ENCODE measurements at places on chromosomes 12 and 14.
A peak's percentile ranks its signal among the peaks of the same experiment; 100 is the strongest.

DNA sequence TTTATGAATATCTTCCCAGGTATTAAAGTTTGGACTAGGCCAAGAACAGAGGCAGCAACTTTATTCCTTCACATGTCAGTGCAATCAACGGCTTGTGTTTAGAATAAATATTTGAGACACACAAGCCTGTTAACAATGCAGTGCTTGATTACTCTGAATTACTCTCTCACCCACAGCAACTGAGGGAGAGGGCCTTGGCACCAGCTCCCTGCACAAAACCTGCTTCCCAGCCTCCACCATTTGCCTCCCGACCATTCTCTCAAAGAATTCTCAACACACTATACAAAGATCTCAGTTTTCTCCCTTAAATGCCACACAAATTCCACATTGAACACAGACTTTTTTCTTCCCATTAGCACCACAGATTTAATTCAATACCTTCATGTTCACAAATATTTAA is 77.0 kb downstream of the STON2 start:
- no peak for DNase-seq

- DNase-seq = no peak
Measured at GRCh38 chr14:75572104-75572503, 6.3 kb upstream of the FLVCR2 start.

- DNase-seq = no peak
Measured at GRCh38 chr12:45674181-45674977, 55.1 kb upstream of the ARID2 start.

DNA sequence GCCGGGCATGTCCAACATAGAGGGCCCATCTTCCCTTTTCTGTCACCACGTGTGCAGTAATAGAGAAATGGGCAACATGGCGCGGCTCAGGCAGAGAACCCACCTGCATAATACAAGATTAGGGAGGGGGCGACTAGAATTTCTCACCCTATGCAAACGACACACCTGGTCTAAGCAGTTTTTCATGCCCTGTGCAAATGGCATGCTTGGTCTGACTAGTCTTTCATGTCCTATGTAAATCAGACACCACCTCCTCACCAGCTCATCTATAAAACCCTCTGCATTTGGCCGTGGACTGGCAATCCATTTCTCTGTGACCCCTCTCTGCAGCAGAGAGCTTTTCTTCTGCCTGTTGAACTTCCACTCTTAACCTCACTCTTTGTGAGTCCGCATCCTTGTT is 180.2 kb upstream of the PZP start:
- DNase-seq = no peak

GRCh38 chr14:102594514-102595175 is 2.2 kb downstream of the RCOR1 start:
- peak; percentile 26 for DNase-seq

DNA sequence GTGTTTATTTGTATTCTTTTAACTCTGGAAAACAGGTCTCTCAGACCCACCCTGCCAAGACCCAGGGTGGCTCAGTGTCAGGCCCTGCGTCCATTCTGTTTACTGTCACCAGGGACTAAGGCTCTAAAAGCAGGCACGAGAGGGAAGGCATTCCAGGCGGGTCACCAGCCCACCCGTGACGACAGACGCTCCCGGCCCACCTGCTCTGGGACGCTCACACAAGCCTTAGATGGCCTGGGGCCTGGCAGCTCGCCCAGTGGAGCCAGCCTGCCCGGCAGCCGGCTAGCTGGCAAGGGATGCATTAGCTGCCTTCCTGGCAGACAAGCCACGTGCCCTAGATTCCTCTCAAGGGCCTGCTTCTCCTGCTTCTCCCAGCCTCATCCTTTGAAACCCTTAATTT is 9.2 kb upstream of the NUAK1 start:
- DNase-seq = no peak

DNA sequence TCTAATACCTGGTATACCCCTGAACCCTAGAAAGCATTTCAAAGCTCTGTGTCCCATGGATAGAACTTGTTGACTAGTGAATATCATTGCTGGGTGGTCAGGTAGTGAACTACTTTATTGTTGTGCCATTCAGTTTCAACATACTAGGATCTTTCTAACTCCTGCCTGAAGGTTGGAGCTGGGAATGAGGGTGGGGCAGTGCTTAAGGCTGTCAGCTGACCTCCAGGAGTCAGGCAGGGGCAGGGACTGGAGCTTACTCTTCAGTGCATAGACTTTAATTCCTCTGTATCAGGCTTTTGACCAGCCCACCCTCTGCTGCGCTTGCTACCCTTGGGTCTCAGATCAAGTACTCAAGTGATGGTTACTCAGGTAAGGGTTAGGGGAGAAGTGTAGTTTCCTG is 102.6 kb upstream of the RFX4 start:
- no peak for DNase-seq

DNA sequence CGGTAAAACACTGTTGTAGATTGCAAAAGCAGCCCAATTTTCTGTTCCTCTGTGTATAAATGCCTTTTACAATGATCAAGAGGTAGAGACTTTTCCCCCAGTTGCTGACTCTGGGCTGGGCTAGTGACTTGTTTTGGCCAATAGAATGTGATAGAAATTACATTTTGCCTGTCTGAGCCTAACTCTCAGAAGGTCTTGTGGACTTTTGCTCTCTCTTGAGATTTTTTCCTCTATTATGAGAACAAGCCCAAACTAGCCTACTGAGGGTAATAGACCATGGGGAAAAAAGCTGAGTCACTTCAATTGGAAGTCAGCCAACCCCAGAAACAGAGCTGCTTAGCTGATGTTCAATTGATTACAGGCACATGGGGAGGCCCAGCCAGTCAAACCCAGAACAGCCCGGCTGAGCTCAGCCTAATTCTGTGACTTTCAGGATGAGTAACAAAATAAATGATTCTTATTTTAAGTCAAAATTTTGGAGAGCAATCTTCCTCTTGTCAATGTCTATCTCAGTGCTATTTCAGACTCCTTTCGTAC is 61.4 kb downstream of the MYF5 start:
- peak; percentile 48 for DNase-seq

DNA sequence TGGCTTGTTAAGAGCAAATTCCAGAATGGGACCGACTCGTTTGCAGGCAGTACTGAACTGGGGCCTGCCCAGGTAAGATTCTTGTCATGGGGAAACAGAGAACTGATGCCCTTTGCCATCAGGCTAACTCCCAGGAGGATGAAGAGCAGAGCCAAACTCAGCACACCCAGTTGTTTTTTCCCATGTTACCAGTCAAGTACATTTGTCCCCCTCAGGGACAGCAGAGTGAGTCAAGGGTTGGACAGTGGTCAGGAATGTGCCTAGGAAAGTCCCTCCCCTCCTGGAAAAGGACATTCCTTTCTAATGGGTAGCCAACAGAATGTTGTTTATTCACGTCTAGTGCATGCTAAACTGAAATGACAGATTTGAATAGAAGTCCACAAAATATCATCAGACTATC is 1.6 kb downstream of the ART4 start:
- DNase-seq = no peak

GRCh38 chr12:130460611-130461446 is 123.1 kb downstream of the PIWIL1 start:
- no peak for DNase-seq

GRCh38 chr12:3614806-3615466 is 123.9 kb downstream of the PRMT8 start:
- no peak for DNase-seq

DNA sequence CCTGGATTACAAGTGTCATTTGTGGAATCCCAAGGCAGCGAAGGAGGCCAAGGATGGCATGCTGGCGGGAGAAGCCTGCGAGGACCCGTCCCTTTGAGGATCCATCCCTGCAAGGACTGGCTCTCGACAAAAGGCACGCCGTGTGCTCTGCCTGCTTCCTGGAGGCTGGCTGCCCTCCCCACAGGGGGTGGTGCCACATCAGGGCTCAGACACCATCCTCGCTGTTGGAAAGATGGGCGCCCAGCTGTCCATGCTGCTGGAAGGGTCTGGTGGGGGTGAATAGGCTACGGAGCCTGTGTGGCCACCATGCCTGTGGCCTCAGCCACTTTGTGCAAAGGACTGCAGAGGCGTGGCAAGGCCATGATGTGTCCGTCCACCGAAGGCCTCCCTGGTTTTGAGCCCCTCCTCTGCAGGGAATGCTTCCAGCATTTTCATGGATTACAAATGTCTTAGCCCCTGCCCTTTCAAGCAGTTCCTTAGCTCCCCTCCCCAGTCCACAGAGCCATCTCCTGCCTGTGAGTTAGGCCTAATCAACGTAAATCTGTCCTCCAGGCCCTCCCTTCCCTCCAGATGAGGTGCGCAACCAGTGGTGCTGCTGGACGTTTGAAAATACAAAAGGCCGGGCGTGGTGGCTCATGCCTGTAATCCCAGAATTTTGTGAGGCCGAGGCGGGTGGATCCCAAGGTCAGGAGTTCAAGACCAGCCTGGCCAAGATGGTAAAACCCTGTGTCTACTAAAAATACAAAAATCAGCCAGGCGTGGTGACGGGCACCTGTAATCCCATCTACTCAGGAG is 22.1 kb downstream of the ZBTB42 start:
- DNase-seq = no peak

DNA sequence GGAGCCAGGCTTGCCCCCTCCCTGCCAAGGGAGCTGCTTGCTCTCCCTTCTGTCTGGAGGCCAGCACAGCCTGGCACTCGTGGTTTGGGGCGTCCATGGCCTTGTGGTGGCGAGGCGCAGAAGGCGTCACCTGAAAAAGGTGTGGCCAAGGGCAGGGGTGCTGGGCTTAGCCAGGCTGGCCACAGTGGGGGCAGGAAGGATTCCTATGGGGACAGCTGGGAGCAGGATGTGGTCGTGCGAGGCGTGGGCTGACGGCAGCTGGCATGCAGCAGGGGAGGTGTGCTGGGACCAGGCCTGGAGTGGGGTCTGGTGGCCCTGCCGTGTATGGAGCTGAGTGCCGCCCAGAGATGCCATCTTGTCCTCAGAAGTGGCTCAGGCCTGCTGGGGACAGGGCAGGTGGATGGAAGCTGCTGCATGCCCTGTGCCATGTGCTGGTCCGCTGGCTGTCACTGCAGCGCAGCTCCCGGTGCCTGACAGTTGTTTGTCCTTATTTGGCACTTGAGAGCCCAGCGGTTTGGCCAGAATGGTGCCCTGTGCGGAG is 30.0 kb downstream of the SH2B3 start:
- DNase-seq = no peak

GRCh38 chr14:43983721-43984120 is 523.4 kb downstream of the FSCB start:
- DNase-seq = no peak

DNA sequence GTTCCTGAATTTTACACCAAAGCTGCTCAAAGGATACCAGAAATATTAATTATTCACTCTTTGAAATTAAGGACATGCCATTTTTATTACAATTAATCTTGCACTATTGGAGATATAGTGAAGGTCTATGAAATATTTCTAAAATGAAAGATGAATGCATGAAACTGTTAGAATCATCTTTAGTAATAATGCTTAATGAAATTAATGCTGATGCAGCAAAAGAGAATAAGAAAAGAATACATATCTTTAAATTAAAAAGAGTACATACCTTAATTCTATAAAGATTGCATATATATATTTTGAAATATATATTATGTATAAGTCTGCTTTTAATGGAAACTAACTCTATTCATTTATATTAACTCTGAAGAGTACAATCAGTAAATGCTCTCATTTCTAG is 236.0 kb downstream of the ALX1 start:
- DNase-seq = no peak

- DNase-seq = no peak
Measured at GRCh38 chr14:104537613-104537988, 42.0 kb upstream of the C14orf180 start.

- DNase-seq = peak; percentile 21
Measured at GRCh38 chr12:85821759-85822158, 14.4 kb downstream of the RASSF9 start.

DNA sequence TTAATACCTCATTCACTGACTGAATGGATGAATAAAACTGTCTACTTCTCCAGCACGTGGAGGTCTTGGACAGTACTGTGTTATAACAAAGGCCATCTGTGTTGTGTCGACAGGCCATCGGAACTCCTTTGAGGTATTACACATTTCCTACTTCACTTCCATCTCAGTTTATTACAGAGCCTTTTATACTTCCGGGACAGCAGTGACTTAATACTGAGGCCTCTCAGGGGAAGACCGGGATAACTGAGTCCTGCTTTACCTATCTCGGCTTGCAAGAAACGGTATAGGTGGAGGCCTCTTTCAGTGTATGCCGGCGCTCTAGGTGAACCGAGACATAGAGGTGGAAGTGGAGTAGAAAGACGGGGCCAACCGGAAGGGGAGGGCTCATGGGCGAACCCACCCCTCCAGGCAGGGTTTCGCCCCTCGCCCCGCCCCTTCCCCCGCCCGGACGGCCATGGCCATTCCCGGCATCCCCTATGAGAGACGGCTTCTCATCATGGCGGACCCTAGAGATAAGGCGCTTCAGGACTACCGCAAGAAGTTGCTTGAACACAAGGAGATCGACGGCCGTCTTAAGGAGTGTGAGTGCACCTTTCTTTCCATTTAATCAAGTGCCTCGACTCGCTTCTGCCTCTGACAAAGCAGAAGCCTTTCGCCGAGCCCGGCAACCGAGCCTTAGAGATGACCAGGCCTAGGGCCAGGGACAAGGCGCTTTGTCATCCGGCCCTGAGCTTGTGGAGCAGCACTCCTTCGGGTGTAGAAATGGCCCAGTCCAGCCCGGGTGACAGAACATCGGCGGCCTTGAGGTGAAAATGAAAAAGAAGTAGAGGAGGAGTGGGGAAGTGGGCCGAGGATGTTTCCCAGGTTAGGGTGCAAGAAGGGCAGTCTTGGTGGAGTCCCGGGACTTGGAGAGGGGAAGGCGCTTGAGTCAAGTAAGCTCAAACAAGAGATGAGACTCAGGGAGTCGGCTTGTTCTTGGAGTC is at the start of gene PSMC6:
Gene PSMC6, plus strand, starts transcription at position 477 of the 983 bp plus-strand sequence. Its CDS starts 20 bp downstream, at position 497.
- DNase-seq = peak; percentile 100

GRCh38 chr12:63400718-63401117 is 249.7 kb upstream of the AVPR1A start:
- DNase-seq = no peak

GRCh38 chr12:109737631-109738030 is 24.0 kb downstream of the FAM222A start:
- no peak for DNase-seq

GRCh38 chr12:79439175-79439825 is 251.5 kb downstream of the PAWR start:
- DNase-seq = no peak

GRCh38 chr14:92635031-92635430 is 113.4 kb downstream of the LGMN start:
- no peak for DNase-seq

DNA sequence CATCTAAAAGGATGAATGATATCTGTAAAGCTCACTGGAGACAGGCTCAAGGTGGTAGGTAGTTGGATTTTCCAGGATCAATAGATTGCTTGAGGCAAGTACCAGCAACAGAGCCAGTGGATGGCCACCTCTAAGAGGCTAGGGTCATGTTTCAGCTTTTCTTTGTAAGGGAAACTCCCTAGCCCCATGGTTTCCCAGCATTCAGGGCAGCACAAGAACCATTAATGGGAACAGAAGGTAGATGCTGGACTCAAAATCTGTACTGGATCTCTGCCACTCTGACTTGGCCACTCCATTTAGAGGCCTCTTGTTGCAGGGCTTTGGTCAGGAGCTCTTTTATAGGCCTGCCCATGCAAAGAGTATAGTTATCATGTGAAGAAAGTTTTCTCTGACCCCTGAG is 76.1 kb upstream of the DYRK2 start:
- DNase-seq = no peak

GRCh38 chr14:51603495-51603894 is 48.2 kb upstream of the FRMD6 start:
- DNase-seq = no peak
